Parietal lobe (tissue), 2 donors: ENCODE measurements at places on chromosomes 5 and 9. TPM values are rescaled to one million over a fixed set of nuclear protein-coding genes. Genes with fewer than 3 reads are reported as not detected.

The IFNB1 gene
- not detected for total RNA-seq

The NEURL1B gene
- total RNA-seq: 26.6 TPM

The LCN15 gene
- total RNA-seq: not detected

The PCSK1 gene
- total RNA-seq: 0.94 TPM

The KCTD16 gene
- total RNA-seq: 28.5 TPM

The MEIKIN gene
- total RNA-seq: not detected

The IL31RA gene
- total RNA-seq: not detected

The ARHGEF39 gene
- total RNA-seq: 0.31 TPM

The BSPRY gene
- not detected for total RNA-seq
